ENCODE measurements at places on chromosomes 6 and 20.

- no peak overlapping the region for H3K27ac ChIP-seq
- no peak for DNase-seq
- no peaks in the 10 kb centered on the region for H3K27me3 ChIP-seq
- H3K4me3 ChIP-seq = no peak overlapping the region
- no peaks in the 10 kb centered on the region for H3K4me1 ChIP-seq
These were observed 489.3 kb downstream of the PTPRT start for GRCh38 chr20:42700372-42700771.

- H3K27ac ChIP-seq = no peak overlapping the region
- H3K36me3 ChIP-seq = no peaks in the 10 kb centered on the region
- no peaks in the 10 kb centered on the region for H3K27me3 ChIP-seq
- no peak for DNase-seq
These were observed 46.1 kb upstream of the ENPP1 start for GRCh38 chr6:131761762-131762067.

- no peaks in the 10 kb centered on the region for H3K36me3 ChIP-seq
- no peaks in the 10 kb centered on the region for H3K27me3 ChIP-seq
- H3K4me1 ChIP-seq = no peaks in the 10 kb centered on the region
- H3K27ac ChIP-seq = no peak overlapping the region
- no peak overlapping the region for H3K4me3 ChIP-seq
These were observed 178.8 kb upstream of the SNX9 start for GRCh38 chr6:157644043-157644810.

DNA sequence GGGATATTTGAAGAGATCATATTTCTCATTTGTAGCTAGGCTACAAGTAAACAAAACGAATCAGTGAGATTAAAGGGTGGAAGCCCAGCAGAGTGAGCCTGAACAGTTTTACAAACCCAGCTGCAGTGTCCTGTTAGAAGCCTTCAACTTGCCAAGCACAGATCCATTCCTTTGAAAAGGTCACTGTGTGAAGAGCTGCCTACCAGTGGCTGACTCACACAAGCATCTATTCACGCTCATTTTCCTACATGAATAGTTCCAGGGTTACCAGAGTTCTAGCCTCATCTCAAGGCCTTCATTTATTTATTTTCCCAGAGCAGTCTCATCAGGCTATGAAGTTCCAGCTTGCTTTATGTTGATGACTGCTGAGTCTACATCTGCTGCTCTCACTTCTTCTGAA is 25.7 kb upstream of the MLIP start:
- no peaks in the 10 kb centered on the region for H3K36me3 ChIP-seq
- no peak for DNase-seq
- H3K27me3 ChIP-seq = no peaks in the 10 kb centered on the region
- H3K27ac ChIP-seq = no peak overlapping the region
- H3K4me1 ChIP-seq = no peaks in the 10 kb centered on the region
- no peak overlapping the region for H3K4me3 ChIP-seq

GRCh38 chr6:37867756-37868446 is 48.4 kb downstream of the ZFAND3 start:
- H3K27ac ChIP-seq = no peak overlapping the region
- H3K36me3 ChIP-seq = no peaks in the 10 kb centered on the region
- no peaks in the 10 kb centered on the region for H3K27me3 ChIP-seq
- H3K4me1 ChIP-seq = no peaks in the 10 kb centered on the region
- H3K4me3 ChIP-seq = no peak overlapping the region

DNA sequence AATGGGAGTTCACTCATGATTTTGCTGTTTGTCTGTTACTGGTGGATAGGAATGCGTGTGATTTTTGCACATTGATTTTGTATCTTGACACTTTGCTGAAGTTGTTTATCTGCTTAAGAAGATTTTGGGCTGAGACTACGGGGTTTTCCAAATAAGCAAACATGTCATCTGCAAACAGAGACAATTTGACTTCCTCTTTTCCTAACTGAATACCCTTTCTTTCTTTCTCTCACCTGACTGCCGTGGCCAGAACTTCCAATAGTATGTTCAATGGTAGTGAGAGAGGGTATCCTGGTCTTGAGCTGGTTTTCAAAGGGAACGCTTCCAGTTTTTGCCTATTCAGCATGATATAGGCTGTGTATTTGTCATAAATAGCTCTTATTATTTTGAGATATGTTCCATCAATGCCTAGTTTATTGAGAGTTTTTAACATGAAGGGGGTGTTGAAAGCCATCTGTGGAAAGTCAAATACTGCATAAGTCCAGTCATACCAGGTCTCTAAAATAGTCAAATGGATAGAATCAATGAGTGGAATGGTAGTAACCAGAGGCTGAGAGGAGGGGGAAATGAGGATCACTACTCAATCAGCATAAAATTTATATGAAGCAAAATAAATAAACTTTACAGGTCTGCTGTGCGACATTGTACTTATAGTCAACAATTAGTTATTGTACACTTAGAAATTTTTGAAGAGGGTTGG is 610.4 kb upstream of the ADGRB3 start:
- no peak for DNase-seq
- H3K27ac ChIP-seq = no peak overlapping the region
- no peaks in the 10 kb centered on the region for H3K27me3 ChIP-seq
- no peaks in the 10 kb centered on the region for H3K4me1 ChIP-seq
- no peaks in the 10 kb centered on the region for H3K36me3 ChIP-seq

DNA sequence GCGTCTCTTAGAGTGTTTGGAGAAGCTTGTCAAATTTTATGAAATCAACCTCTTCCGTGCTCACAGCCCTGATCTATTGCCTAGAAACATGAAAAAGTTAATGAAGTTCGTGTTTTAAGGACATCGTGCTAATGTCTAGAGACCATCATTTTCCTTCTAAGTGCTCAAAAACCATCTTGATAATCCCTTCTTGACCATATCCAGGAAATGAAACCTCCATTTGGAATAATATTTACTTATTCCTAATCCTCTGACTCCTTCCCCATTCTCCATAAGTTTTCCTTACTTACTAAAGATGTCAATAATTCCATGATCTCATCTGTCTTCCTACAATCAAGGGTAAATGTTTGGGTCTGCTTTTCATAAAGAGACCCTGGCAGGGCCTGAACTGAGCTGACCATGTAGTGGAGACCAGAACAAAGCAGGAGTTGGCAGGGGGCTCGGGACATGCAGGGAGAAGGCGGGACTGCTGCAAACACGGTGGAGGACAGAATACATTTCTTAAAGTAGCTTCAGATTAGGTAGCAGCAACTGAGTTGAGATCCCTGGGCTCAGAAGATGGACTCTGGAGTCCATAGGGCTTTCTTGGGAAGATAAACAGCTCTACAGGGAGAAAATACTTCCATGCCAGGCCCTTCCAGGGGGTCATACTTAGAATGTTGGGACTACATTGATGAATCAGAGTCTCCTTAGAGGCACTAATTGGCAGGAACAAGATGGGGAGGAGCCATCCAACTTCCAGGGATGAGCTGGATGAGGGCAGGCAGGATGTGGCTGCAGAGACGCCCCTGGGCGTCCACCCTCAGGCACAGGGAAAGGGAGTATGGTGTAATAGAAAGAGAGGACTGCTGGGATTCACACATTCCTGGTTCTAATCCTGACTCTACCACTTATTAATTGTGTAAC is 100.7 kb downstream of the RIN2 start:
- H3K4me3 ChIP-seq = no peak overlapping the region
- no peak overlapping the region for H3K27ac ChIP-seq
- H3K27me3 ChIP-seq = no peaks in the 10 kb centered on the region
- H3K36me3 ChIP-seq = no peaks in the 10 kb centered on the region
- no peaks in the 10 kb centered on the region for H3K4me1 ChIP-seq

DNA sequence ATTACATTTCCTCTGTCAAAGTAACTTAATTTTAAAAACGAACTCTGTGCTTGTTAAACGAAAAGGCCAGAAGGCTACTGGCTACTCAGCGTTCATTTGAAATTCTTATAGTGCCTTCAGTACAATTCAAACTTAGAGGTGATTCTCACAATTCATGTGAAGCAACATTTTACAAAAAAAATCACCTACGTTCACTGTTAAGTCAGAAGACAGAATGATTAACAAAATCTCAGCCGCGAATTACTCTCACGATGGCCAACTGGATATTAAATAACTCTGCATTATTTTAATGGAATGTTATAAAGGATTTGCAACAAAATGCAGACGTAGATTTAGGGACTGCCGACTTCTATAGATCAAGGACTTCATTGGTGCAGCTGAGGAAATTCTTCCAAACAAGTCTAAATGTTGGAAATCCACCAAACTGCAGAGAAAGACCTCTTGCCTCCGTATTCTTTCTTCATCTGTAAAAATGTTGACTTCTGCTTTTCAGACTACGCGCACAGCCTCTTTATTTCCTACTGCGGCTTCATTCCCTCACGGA is 1.6 kb upstream of the QKI start:
- H3K27ac ChIP-seq = no peak overlapping the region
- no peaks in the 10 kb centered on the region for H3K27me3 ChIP-seq
- H3K4me3 ChIP-seq = peak overlapping the region; percentile 73
- no peak for DNase-seq
- H3K4me1 ChIP-seq = peaks cover 2% of the 10 kb centered on the region

DNA sequence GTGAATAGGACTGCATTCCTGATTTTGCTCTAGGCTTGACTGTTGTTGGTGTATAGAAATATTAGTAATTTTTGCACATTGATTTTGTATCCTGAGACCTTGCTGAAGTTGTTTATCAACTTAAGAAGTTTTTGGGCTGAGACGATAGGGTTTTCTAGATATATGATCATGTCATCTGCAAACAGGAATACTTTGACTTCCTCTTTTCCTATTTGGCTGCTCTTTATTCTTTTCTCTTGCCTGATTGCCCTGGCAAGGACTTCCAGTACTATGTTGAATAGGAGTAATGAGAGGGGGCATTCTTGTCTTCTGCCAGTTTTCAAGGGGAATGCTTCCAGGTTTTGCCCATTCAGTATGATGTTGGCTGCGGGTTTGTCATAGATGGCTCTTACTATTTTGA is 13.4 kb downstream of the HLA-DOB start:
- no peaks in the 10 kb centered on the region for H3K27me3 ChIP-seq
- no peaks in the 10 kb centered on the region for H3K36me3 ChIP-seq
- H3K4me3 ChIP-seq = no peak overlapping the region
- no peak overlapping the region for H3K27ac ChIP-seq

- H3K27ac ChIP-seq = no peak overlapping the region
- H3K36me3 ChIP-seq = no peaks in the 10 kb centered on the region
- no peak overlapping the region for H3K4me3 ChIP-seq
- H3K27me3 ChIP-seq = no peaks in the 10 kb centered on the region
- no peaks in the 10 kb centered on the region for H3K4me1 ChIP-seq
- no peak for DNase-seq
These were observed 217.3 kb downstream of the TBXT start for GRCh38 chr6:165950316-165950715.

GRCh38 chr6:1079525-1079924 is 232.4 kb upstream of the FOXQ1 start:
- no peaks in the 10 kb centered on the region for H3K36me3 ChIP-seq
- no peak for DNase-seq
- no peaks in the 10 kb centered on the region for H3K4me1 ChIP-seq

- no peak for DNase-seq
- H3K27me3 ChIP-seq = no peaks in the 10 kb centered on the region
- no peak overlapping the region for H3K27ac ChIP-seq
- H3K4me1 ChIP-seq = no peaks in the 10 kb centered on the region
- H3K36me3 ChIP-seq = no peaks in the 10 kb centered on the region
These were observed 241.9 kb upstream of the STXBP5 start for GRCh38 chr6:146962329-146962728.

DNA sequence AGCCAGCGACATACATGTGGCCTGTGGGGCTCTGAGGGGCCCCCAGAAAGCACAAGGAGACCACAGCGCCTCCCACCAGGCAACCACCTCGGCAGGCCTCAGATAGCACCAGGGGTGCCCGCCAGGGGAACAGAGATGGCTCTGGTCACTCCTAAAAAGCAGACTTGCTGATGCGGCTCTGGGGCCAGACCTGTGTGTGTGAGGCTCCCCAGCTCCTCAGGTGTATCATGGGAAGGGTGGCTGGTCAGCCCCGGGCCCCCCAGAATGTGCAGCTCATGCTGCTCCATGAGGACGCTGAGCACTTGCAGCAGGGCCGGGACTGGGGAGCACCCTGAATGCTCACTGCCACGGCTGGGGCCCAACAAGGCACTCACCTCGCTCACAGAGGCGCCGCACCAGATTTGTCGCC is 60.2 kb downstream of the PYGB start:
- H3K27me3 ChIP-seq = no peaks in the 10 kb centered on the region
- no peak overlapping the region for H3K4me3 ChIP-seq
- no peaks in the 10 kb centered on the region for H3K36me3 ChIP-seq
- no peak for DNase-seq

- H3K27ac ChIP-seq = no peak overlapping the region
- peaks cover 9% of the 10 kb centered on the region for H3K4me1 ChIP-seq
- no peaks in the 10 kb centered on the region for H3K36me3 ChIP-seq
- H3K27me3 ChIP-seq = no peaks in the 10 kb centered on the region
These were observed 87.5 kb downstream of the SH3BGRL2 start for GRCh38 chr6:79718509-79719247.

DNA sequence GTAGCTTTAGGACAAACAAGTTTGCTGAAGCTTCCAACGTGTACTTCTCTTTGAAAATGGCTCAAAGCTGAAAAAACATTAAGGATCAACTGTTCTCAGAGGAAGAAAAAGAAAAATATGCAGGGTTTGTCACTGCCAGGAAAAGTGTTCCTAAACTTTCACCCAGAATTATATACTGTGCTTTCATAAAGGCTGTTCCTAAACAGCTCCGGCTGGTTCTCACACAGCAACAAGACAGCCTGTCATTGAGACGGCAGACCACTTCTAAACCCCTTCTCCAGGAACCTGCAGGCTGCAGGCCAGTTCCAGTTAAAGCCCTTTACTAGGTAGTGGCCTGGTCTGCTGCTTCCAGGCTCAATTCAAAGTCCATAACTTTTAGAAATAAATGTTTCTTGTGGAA is 97.4 kb upstream of the SOX4 start:
- H3K36me3 ChIP-seq = no peaks in the 10 kb centered on the region
- H3K4me3 ChIP-seq = no peak overlapping the region
- no peaks in the 10 kb centered on the region for H3K4me1 ChIP-seq
- no peaks in the 10 kb centered on the region for H3K27me3 ChIP-seq
- no peak for DNase-seq

DNA sequence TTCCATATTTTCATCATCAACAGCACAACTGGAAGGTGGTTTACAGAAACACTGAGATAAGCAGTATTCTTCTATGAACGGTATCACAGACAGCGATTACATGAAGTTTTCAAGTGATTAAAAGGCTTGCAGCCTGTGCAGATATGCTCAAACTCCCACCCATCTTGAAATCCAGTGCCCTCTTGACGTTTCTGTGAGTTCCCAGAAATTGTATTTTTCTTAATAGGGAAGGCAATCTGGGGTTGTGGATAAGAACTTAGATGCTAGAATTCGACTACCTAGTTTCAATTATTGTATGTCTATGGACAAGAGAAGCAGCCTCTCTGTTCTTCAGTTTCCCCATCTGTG is 290.3 kb downstream of the ZNF217 start:
- no peak overlapping the region for H3K27ac ChIP-seq
- H3K4me3 ChIP-seq = no peak overlapping the region
- H3K36me3 ChIP-seq = no peaks in the 10 kb centered on the region
- H3K4me1 ChIP-seq = no peaks in the 10 kb centered on the region

GRCh38 chr20:17888044-17888443 is 80.5 kb downstream of the SNX5 start:
- no peak overlapping the region for H3K27ac ChIP-seq
- no peaks in the 10 kb centered on the region for H3K27me3 ChIP-seq
- no peak overlapping the region for H3K4me3 ChIP-seq
- no peaks in the 10 kb centered on the region for H3K36me3 ChIP-seq
- peaks cover 2% of the 10 kb centered on the region for H3K4me1 ChIP-seq

GRCh38 chr6:7234547-7234946 is 78.5 kb downstream of the SSR1 start:
- H3K4me1 ChIP-seq = no peaks in the 10 kb centered on the region
- no peak overlapping the region for H3K4me3 ChIP-seq
- DNase-seq = no peak
- H3K36me3 ChIP-seq = 0 out of 2 replicates have a peak, but pooled peaks cover 3% of the 10 kb centered on the region
- H3K27me3 ChIP-seq = no peaks in the 10 kb centered on the region
